LHCN-M2 (cell line): ENCODE measurements at places on chromosomes 5 and 9.

DNA sequence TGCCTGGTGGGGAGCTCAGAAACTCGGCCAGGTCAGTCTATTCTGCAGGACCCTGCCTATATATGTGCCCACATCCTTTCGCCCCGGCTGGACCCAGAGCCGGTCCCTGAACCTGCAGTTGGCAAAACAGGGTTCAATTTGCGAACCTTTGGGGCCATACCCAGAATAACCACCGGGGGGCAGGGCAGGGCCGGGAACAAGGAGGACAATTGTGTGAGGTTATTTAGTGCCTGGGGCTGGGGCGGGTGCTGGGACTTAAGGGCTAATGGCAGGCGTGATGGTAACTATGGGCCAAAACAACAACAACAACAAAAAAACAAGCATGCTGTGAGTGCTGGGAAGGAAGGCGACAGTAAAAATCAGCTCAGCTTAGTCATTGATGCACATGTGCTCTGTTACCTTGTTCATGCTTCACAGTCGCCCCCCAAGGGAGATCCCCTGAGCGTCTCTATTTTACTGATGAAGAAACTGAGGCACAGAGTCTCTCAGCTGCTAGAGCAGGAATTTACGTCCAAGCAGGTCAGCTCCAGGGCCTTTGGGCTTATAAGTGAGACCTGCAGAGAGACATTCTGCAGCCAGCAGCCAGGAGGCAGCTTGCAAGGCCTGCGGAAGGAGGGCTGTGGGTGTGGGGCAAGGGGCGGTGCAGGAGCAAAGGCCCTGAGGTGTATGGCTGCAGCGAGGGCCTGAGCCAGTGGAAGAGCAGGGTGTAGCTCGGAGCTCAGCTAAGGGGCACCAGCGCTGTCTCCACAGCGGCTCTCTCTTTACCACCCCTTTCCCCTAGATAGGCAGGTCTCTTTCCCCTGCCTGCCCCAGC lies 106.0 kb downstream of the PHF2 start:
- peak; percentile 37 for DNase-seq

GRCh38 chr5:133825631-133826289 lies 142.7 kb downstream of the C5orf15 start:
- no peak for DNase-seq

GRCh38 chr9:121350036-121350435 lies 20.0 kb downstream of the STOM start:
- no peak for DNase-seq

GRCh38 chr9:101590901-101591300 lies 3.9 kb downstream of the PPP3R2 start:
- DNase-seq = no peak

- no peak for DNase-seq
Measured at GRCh38 chr9:2271426-2271825, 256.3 kb downstream of the SMARCA2 start.

DNA sequence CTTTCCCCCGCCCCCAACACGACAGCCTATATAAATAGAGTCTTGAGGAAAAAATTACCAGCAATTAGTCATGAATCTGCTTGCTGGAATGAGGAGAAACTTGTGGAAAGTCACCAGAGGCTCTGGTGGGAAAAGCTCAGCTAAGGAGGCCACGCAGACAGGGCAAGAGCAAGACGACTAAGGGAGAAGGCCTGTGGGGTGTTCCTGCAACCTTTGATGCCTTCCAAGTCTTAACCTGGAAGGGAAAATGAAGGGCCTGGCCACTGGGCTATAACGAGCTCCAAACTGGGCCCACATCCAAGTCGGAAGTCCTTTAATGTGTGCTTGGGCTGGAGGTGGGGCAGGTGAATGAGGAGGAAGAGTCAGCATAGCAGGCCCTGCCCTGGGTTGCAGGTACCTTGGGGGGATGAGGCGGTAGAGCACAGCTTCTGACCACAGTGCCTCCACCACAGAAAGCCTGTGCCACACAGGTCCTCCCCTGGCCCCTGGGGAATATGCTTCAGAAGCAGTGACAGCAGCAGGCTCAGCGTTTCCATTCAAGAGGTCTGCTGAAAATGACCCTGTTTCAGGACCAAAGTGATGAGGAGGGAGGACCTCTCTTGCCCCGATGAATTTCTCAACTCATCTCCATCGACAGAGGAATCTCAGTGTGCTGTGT lies 92.8 kb upstream of the LRRTM2 start:
- no peak for DNase-seq

DNA sequence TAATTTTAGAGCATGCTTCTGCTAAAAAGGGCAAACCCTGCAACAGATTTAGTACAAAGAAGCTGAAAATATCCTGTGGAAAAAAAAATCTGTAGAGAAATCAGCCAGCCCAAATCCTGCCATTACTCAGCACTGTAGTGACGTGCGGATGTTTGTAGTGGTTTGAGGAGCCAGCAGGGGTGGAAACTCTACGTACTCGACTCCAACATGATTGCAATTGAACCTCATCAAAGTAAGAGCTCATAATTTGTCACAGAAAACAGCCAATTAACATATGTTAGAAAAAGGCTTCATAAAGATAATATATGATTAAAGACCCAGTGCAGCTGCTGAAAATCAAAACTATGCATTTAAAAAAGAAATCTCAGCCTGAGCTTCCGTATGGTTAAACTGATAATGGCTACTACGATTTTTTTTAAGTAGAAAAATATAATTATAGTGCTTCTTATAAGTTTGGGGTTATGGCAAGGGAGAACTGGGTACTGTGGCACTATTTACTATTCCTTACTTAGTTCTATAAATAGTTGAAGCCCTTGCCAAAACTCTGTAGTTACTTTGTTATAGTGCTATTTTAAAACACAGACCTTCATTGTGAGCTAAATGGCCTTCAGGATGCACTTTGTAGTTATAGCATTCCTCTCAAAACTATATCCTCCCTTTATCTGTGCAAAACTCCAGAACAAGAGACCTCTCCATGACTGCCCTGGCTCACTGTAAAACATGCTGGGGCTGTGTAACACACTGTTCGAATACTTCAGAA lies 49.4 kb downstream of the MEF2C start:
- DNase-seq = peak; percentile 70

GRCh38 chr5:27191786-27192510 lies 153.6 kb upstream of the CDH9 start:
- DNase-seq = peak; percentile 51

DNA sequence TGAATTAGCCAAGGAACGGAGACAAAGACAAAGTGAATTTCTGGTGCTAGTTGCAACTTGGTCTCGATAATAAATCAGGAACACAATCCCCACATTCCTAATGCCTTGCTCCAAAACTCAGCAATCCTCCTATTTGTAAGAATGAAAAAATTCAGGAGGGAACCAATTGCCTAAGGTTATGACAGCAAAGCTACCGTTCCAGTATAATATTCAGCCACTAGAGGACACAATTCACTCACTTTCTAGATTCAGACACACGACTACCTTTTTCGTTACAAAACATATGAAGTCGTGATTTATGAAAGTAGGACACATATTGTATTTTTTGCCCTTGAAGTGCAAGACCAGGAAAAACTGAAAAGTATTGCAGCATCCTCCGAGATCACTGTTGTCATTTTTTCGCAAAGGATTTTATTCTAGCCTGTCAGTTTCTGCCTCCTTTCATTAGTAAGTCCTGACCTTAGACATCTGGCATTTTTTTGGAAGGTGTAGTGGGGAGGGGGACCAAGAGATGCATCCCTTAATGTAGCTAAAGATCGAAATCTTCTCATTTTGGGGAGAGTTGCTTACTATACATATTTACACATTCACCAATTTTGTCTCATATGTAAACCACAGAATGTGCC lies 133.1 kb downstream of the DOCK8 start:
- DNase-seq = peak; percentile 58

GRCh38 chr5:149224282-149224681 lies 47.4 kb upstream of the AFAP1L1 start:
- DNase-seq = no peak

DNA sequence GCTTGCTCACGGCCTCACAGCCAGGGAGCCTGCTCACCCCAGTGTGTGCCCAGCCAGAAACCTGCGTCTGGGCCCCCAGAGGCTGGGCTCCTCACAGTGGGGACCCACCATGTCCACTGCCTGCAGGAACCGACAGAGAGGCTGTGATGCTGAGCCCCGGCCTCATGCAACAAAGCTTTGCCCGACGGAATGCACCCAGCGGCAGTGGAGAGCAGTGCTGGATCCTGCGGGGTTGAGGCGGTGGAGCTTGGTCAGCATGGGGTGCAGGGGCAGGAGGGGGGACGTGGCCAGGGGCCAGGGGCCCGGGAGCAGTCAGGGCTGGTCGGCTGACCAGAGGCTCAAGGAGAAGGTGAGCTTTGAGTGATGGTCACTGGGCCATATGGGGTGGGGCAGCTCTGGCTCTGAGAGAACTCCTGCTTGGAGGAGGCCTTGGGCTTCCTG lies 7.7 kb upstream of the CEP72 start:
- DNase-seq = no peak

DNA sequence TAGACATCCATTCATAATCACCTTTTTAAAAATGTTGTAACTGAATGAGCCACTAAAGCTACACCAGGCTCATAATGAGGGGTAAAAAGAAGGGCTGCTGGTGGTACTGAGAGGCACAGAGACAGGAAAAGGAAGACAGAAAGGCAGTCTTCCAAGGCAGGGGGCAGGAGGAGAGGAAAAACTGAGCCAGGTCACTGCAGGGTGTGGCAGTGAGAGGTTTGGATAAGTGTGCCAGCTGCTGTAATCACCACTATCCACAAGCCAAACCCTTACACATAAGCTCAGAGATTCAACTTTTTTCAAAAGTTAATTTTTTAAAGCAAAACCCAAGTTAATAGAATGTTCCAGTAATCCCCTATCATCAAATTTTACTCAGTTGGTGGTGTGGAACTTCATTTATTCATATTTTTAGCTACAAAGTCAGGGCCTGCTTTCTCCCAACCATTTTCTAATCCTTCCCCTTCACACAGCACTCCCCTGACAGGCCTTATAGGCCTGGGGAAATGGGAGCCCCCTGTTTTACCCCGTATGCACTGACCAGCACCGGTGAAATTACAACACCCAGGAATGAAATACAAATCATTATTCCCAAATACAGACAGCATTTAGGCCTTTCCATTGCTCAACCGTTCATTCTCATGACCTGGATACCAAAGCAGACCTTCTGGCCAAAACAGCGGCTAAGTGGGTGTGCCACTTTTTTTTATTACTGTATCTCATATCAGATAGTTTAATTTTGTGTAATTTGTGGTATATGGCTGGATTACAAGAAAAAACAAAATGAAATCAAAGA lies 76.3 kb downstream of the EFNA5 start:
- DNase-seq = no peak

DNA sequence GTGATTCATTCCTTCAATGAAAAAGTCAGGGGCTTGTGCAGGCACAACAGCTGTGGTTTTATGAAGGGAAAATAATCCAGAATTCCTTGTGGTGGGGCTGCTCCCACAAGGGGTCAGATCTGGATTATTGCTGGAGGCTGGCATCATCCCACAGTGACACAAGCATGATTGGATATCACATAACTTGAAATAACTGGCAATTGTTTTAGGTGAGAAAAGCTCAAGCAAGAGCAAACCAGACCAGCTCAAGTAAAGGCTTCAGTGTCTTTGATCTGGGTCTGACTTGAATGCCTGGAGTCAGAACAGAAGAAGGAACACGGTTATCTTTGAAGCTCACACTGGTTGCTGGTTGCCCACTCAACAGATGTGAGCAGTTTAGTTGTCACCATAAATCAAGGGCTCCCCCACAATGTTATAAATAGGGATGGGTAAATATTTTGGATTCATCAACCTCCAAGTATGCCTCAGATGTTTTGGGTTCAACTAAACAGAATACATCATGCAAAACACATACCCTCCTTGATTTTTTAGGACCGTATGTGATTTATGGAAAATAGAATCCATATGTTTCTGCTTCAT lies 3.1 kb upstream of the ZNF474 start:
- peak; percentile 97 for DNase-seq

DNA sequence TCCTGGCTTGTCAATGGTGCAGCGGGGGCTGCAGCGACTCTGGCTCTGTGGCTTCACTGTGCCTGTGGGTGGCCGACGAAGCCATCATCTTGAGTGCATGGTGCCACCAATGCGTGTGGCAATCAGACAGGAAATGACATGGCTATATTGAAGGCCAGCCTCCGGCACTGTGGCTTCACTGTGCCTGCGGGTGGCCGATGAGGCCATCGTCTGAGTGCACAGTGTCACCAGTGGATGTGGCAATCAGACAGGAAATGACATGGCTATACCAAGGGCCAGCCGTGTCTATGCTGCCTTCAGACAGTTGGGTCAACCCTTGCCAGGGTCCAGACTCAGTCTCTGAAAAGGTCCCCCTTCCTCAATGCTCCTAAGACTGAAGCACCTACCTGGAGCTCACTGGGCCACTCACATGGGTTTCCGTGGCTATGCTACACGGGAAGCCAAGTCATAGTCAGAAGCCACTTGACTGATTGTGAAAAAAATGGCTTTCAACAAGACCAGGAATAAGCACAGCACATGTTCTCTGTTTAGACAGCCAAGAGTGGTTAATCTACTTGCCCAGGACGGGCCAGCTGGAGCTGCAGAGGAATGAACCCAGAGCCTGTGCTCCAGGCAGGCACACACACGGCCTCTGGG lies 67.5 kb upstream of the S1PR3 start:
- no peak for DNase-seq

DNA sequence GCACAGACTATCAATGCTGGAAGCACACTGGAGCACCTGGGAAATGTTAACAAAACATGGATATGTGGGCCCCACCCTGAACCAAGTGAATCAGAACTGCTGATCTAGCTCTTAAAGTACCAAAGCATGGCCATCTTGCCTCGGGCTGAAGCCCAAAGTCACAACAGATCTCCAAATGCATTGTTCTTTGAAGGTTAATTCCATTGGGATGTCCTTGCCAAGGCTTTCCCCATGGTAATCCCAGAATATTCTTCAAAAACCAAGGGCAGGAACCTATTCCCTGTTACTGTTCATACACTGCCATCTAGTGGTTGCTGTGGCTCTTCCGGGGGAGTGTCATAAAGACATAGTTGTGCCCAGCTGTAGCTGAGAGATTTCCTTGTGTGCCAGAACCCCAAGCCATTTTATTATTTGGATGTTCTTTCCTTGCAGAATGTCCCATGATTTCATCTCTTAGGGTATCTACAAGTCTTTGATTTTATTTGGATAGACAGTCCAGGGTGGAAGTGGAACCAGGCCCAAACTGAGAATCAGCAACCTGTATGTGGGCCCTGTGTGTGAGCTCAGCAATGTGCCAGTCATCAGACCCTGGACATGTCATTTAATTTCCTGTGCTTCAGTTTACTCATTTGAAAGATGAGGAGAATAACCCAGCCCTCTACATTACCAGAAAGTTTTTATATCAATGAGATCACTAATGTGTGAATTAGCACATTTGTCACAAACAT lies 290.0 kb downstream of the ACTL7B start:
- DNase-seq = peak; percentile 86
